ENCODE measurements at places on chromosomes 2 and 18. TPM values are rescaled to one million over a fixed set of nuclear protein-coding genes. Genes with fewer than 3 reads are reported as not detected.

DNA sequence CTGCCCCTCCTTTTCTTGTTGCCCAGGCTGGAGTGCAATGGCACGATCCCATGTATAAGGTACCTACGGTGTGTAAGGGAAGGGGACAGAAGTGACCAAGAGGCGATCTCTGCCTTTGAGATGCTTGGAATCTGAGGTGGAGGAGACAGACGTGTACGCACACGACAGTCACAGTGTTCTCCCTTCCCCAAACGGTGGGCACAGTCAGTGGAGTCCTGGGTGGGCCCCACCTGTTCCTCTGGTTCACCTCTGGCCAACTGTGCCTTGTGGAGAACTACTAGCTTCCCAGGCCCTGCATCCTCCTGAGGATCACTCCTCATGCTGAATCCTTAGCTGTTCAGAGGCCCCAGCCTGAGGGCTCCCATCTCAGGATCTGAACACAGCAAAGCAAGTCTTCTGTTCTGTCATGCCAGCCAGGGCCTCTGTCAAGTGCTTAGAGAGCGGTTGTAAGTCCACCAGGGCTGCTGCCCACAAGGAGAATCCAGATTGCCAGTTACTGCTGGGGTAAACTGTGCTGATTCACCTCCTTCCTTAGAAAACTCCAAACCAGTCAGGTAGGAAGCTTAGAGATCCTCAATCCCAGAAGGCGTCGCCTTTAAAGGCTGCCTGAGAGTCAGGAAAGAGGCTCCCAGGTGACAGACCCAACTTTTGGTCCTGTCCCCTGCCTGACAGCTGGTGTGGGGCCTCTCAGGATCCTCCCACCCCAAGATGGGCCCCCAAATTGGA, 1.6 kb downstream of the SLC35F6 start:
- DNase-seq, result no peak

DNA sequence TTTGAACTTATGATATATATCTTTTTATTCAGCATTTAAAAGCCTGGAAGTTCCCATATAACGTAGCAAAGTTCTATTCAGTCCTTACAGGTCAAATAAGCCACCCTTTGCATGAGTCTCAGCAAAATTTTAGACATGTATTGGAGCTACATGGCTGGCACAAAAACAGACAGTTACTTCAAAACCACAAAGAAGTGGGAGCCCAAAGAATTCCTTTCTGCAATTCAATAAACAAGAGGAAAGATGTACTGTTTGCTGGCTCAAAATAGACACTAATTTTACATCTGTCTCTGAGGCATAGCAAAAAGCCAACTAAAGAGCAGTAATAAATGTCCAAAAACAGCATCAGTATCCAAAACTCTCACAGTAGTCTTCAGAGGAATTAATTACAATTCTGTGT, 87.0 kb downstream of the ZEB2 start:
- DNase-seq, result no peak

GRCh38 chr2:194696690-194697089, 960.3 kb upstream of the SLC39A10 start:
- no peak for DNase-seq

- no peak for DNase-seq
These were observed 26.1 kb downstream of the DGUOK start for GRCh38 chr2:73952499-73953446.

DNA sequence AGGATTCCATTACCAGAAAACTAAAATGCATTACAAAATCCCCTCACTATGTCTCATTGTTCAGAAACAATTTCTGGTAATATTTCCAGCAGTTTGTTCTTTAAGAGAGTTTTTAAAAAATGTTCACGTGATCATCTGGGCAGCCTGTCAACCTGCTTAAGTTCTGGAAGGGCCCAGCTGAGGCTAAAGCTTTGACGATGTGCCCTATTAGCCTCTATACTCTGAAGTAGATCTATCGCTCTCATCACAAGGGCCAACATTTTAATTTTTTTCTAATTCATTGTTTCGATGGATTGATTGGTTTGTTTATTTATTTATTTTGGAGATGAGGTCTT, 205.8 kb downstream of the PRKCE start:
- no peak for DNase-seq

GRCh38 chr2:216560838-216561270, 62.2 kb downstream of the RPL37A start:
- no peak for DNase-seq

DNA sequence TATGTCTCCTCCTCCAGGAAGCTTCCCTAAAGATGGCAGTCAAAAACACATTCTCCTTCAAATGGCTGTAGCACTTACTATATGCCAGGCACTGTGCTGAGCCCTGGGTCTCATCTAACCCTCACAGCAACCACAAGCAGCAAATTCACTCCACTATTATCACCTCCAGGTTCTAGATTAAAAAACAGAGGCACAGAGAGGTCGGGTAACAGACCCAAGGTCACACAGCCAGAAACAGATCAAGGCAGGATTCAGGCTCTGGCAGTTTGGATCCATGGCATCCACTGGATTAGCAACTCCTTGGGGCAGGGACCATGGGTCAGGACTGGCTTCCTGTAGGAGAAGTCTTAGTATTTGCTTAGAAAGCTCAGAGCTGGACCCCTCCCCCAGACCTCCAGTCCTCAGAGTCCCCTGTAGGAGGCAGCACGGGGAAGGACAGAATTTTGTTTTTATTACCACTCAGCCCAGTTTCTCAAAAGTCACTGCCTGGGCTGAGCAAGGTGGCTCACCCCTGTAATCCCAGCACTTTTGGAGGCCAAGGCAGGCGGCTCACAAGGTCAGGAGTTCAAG, 34.4 kb downstream of the ZFP36L2 start:
- no peak for DNase-seq

GRCh38 chr18:22385718-22386117, 32.0 kb downstream of the CTAGE1 start:
- DNase-seq, result no peak

Gene GAREM2
- 1.2 TPM for polyA plus RNA-seq

Gene PFN4
- polyA plus RNA-seq, result 2.1 TPM

DNA sequence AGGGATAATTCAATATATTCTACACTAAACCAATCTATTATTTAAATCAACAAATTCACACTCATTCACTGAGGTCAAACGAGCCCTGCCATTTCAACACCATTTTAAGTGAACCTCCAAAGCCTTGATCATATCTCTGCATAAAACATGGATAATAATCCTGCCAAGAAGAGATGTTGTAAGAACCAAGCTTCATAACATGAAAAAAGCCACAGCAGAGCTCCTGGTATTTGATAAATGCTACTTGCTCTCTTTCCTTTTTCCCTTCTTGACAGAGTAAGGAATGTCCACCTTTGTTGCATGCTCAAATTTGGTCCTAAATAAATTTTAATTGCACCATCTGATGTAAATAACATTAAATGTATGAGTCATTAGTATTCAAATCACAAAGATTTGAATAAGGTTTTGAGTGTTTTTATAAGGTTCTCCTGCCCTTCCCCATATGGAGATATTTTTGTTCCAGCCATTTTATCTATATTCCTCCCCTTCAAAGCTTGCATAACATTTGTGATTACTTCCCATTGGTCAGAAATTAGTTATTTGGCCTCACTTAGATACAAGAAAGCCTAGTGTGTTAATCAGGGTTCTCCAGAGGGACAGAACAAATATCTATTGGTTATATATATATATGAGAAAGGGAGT, 318.8 kb downstream of the RND3 start:
- DNase-seq, result no peak

Gene BUB1
- polyA plus RNA-seq, result 0.15 TPM

All from kidney (tissue), 22 donors.